ENCODE measurements at places on chromosomes 3 and 15.

DNA sequence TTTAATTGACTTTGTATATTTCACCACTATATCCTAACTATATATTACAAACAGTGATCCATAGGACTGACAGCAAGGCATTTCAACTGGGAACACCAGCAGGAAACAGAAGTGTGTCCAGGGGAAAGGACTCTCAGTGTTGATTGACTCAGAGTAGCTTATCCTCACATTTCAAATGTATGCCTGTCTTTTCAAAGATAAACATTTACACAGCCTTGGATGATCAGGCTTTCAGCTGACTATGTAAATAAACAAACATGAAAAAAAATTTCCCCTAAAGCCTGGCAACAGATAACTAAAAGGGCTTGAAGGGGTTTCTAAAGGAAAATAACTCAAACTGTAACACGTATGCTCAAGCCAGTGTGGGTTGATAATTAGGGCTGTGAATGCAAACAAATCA lies 321.8 kb downstream of the TBC1D5 start:
- DNase-seq: peak; percentile 28

- no peak for DNase-seq
Measured at GRCh38 chr3:158953131-158953530, 151.3 kb downstream of the MFSD1 start.

- DNase-seq: no peak
Measured at GRCh38 chr3:111802163-111802625, 56.9 kb upstream of the PHLDB2 start.

DNA sequence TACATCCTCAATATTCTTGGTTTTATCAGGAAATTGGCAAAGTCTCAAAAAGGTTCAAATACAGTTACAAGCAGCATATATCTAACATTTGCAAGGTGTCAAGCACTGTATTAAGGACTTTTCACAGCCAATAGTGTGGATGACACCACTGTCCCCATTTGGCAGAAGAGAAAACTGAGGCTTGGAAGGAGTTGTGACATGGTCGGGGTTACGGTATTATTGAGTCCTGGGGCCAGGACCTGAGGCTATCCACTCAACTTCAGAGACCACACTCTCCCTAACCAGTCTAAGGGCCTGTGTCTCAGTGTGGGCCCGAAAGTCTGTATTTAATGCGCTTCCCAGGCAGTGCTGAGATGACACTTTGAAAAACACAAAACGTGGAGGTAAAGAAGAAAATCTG lies 99.1 kb downstream of the FOXP1 start:
- no peak for DNase-seq

GRCh38 chr3:111692593-111693552 lies 97.7 kb upstream of the ZBED2 start:
- no peak for DNase-seq

GRCh38 chr3:129052675-129053074 lies 7.9 kb upstream of the GP9 start:
- no peak for DNase-seq

- DNase-seq: no peak
Measured at GRCh38 chr15:79523266-79523665, 91.1 kb downstream of the MINAR1 start.

- no peak for DNase-seq
Measured at GRCh38 chr15:77412972-77413698, 6.8 kb downstream of the PEAK1 start.

DNA sequence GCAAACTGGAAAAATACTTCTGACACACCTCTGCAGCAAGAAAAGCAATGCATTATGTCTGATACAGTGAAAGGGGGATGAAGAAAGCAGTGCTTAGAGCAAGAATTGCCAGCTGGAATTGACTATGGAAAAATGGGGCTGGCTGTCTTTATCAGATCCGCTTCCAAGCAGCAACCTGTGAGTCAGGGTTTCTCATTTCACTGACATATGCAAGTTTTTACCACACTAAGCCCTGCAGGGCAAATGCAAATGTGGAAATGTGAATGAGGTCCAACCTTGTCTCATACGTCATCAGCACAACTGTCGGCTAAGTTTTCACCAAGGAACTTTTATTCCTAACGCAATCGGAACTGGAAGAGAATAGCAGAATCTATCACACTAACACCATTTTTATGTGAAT lies 172.5 kb upstream of the GADL1 start:
- no peak for DNase-seq

DNA sequence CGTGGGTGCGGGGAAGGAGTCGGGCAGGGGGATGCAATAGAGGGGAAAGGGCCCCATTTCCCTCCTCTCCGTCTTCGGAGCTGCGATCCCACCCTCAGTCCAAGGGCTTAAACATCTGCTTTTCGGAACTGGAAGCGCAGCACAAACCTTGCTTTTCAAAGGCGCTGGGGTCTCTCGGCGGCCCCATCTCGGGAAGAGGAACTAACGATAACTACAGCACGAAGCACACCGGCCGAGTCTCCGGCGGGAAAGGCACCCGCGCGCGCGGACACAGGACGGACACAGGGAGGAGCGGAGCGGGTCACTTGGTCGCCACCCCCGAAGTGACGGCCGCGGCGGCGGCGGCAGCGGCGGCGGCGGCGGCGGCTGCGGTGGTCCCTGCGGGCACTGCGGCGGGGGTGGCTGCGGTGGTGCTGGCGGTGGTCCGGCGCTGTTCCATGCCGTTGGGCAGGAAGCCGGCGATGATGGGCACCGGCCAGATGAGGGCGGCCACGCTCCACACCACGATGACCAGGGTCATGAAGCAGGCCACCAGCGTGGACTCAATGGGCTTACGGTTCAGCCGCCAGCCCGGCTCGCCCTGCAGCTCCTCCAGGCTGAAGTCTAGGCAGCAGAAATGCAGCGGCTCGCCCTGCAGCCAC lies 1.1 kb downstream of the TMEM158 start:
- peak; percentile 10 for DNase-seq

DNA sequence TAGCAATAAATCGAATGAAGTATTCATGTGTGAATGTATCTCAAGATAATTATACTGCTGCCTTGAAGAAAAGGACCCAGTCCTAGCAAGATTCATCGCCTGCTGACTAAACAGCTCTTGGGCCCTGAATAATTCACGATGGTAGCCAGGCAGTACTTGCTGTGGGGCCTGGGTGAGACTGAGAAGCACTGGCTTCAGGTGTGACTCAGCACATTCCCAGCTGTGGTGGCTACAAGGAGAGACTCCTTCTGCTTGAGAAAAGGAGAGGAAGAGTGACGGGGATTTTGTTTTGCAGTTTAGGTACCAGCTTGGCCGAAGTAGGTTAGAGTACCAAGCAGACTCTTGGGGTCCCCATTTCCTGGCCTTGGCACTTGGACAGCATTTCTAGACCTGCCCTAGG lies 47.6 kb upstream of the CD200R1L start:
- no peak for DNase-seq

GRCh38 chr3:32359766-32360492 lies 31.7 kb upstream of the CMTM7 start:
- DNase-seq: no peak

DNA sequence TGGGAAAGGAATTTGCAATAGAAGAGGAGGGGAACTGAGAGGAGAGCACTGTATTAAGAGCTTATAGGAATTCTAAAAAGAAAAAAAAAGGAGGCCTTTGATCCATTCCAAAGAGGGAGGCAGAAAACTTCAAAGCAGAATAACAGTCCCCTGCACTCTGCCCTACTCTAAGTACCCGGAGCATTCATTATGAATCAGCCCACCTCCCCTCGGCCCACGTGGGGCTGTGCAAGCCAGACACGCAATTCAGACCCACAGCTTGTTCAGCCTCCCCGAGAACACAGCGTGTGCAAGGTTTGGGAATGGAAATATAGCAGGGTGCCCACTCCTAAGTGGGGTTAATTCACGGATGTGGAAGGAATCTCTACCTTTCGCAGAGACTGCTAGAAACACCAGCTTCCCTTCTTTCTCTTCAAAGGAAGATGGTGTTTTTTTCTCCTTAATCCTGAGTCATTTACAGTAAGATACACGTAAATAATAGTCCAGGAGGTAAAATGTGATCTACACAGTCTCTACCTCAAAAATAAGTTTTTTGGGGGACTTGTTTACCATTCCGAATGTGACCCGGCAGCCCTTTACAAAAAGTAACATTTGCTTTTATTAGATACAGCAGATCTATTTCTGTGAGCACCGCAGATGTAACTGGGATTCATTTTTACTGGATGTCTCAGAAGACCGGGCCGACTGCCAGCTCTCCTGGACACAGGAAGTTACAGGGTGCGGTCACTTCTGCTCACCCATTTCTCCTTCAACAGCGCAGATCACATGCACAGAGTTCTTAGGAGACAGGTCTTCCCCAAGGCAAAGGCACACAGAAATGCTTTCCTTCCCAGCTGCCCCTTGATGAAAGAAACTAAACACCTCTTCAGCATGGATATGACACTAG lies 768.5 kb upstream of the CFAP20DC start:
- DNase-seq: no peak

GRCh38 chr3:100024520-100025303 lies 89.6 kb downstream of the FILIP1L start:
- no peak for DNase-seq

DNA sequence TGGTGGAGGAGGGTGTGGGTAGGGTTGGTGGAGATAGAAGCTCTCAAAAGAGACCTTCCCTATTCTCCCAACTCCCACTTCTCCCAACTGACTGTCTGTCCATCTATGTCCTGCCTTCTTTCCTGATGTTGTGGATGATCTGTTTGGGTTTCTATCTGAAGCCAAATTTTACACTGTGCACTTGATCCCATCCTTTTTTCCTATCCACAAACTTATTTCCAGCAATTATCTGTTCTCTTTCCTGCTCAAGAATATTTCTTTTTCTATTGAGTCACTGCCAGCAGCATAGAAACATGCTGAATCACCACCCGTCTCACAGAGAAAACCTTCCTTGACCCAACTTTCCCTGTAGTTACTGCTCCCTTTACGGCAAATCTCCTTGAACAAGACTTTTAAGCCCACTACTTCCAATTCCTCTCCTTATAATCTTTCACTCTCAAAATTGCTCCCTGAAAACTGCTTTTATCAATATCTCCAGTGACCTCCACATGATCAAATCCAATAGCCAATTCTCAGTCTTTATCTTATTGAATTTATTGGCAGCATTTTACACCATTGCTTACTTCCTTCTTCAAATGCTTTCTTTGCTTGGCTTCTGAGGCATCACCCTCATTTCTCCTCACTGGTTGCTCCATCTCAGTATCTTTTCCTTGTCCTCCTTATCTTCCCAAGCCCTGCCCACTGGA lies 141.2 kb upstream of the SLC7A14 start:
- no peak for DNase-seq

DNA sequence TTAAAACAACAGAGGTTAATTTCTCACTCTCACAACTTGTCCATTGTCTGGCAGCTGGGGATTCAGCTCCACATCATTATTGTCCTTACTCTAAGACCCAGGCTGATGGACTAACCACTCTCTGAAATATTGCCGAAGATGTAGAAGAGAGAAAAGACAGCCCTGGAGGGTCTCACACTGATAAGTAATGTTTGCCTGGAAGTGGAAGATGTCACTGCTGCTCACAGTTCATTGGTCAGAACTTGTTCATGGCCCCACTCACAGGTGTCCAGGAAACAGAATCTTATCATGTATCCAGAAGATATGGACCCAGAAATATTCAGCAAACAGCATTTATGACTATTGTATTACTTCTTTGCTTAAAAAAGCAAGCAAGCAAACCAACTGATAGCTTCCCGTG lies 62.2 kb upstream of the LPP start:
- DNase-seq: no peak

DNA sequence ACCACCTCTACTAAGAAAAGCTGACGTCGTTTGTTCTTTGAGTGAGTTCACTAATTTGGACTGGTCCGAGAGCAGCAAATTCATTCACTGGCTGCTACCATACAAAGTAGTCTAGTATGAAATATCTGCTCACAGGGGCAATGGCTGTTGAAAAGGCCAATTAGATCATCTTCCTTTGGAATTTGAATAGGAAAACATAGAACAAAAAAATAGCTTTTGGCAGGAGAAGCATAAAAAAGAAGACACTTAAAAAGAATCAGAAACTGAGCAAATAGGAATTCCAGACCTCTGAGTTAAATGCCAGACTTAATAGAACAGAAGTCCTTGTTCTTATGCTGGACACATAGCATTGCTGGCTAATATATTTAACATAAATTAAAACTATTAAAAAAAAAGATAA lies 159.3 kb downstream of the IL1RAP start:
- no peak for DNase-seq

DNA sequence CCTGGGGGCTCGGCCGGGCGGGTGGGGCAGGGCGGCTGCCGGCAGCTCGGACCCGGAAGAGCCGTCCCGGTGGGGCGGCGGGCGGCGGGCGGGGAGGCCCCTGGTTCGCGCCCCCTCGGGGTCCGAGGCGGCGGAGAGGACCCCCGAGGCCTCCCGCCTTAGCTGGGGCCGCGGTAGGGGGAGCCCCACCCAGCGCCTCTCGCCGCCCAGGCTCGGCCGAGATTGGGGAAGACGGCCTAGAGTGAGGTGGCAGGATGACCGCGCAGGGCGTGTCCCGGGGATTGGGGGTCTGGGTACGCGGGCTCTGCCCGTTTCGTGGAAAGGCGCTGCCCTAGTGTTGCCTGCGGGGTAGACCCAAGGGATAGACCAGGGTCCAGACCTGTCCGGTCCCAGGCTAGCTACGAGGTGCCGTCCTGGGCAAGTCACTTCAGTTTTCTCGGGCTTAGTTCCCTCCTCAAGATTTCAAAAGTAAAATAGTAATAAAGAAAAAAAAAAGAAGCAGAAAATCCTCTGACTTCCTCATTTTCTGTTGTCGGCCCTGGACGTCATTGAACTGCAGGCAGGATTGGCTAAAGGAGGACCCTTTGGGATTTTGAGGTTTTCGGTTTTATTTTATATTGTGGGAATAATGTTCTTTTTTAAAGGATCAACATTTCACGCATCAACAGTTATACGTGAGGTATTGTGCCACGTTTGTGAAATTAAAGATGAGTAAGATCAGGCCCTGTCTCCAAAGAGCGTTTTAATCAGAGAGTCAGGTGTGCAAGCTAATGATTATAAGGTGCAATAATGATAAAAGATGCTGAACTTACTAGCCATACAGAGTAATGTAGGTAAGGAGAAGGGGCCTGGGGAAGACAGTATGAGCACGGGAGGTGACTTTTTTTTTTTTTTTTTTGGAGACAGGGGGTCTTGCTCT lies 679 bp downstream of the IQGAP1 start:
- DNase-seq: no peak

DNA sequence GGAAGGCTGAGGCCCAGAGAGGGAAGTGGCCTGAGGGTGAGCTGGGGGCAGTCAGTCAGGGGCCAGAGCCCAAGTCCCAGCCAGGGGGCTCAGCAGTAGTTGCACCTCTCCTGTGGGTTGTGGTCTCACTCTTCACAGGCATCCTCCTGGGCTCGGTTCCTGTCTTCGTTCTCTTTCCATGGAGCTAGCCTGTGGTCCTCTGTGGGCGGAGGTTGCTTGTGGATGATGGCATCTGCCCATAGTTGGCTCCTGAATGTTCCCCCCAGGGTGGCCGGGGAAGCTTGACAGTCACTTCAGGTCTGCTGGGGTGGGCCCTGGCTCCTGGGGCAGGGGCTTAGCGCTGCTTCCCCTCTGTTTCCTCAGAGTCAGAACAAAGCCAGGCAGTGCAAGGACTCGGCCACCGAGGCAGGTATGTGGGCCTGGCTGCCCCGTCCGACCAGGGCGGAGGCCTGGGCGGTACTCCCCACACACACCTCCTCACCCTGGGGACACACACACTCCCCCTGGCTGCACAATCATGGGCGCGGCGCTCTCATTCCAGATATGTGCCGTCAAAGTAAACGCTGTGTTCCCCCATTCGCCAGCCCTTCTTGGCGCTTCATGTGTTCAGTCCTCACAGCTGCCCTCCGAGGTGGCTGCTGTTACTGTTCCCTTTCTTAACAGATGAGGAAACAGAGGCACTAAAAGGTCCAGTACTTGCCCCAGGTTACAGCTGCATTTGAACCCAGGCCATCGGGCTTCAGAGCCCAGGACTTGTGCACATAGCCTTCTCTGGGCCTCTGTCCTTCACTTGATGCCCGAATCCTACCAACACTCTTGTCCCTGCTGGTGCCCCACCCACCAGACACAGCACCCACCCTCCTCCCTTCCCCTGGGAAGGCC lies 34.5 kb downstream of the PSTPIP1 start:
- DNase-seq: no peak
